ENCODE measurements at places on chromosomes 4 and X.

DNA sequence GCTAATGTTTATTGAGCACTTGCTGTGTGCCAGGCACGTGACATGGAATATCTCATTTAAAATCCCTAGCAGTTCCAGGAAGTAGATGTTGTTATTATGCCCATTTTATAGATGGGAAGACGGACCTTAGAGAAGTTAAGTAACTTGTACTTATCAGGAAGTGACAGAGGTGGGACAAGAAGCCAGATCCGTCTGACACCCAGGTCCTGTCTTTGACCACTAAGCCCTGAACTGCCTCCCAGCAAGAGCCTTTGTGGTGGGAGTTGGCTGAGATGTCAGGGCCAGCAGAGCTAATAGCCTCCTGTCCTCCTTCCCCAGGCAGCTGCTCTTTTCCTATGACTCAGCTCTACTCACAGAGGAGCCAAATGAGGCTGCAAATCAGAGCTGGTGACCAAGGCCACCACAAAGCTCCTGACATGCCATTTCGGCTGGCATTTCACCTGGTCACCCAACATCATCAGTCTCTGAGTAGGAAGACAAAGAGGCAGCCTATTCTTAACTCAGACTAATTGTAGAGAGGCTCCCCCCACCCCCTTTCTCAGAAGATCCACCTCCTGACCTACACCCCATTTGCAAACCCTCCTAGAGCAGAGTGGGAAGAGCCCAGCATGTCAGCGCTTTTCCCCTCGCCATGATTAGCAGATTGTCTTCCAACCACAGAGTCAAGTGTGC lies 175.1 kb upstream of the KIT start:
- DNase-seq, result no peak

DNA sequence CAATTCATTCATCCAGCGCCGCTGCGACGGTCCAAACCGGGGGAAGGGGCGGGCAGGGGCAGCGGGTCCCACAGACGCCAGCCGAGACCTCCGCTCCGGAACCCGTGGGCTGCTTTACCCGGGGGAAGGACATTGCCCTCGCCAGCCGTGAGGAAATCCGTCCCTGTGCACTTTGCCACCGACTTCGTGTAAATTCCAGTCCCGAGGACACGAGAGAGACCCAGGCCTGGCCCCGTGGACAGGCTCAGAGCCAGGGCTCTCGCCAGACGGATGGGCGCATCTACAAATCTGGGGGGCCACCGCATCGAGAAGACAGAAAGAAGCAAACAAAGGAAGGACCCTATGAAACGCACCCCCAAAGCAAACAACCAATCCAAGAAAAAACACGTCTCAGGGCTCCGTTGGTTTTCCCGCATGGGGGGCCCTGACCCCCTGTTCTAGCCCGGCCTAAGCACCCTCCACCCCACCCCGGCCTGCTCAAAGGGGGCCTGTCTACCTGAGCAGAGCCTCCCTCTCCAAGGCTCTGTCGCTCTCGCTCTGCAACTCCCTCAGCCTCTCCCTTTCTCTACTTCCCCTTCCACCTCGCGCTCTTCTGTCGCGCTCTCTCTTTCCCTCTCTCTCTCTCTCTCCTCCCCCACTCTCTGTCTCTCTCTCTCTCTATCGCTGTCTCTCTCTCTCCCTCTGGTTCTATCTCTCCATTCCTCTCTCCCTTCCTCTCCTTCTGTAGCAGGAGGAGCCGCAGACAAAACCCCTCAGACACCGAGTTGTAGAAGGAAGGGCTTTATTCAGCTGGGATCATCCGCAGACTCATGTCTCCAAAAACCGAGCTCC lies 11.3 kb downstream of the FRG2 start:
- DNase-seq, result no peak

DNA sequence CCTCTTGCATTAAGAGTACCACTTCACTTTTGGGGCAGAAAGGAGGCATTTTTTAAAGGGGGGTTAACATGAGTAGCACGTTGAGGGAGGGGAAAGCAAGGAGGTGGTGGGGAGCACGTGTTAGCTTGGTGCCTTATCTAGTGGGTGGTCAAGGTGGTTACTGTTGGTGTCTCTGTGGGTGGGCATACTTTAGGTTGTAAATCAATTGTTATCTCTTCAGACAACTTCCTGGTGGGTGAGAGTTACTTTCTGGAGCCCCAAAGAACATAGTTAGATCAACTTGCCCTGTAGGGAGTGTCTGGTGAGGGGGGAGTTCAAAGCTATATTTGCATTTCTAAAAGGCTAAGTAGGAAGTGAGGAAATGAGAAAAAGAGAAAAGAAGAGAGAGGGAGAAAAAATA lies 297.7 kb upstream of the CLNK start:
- no peak for DNase-seq

DNA sequence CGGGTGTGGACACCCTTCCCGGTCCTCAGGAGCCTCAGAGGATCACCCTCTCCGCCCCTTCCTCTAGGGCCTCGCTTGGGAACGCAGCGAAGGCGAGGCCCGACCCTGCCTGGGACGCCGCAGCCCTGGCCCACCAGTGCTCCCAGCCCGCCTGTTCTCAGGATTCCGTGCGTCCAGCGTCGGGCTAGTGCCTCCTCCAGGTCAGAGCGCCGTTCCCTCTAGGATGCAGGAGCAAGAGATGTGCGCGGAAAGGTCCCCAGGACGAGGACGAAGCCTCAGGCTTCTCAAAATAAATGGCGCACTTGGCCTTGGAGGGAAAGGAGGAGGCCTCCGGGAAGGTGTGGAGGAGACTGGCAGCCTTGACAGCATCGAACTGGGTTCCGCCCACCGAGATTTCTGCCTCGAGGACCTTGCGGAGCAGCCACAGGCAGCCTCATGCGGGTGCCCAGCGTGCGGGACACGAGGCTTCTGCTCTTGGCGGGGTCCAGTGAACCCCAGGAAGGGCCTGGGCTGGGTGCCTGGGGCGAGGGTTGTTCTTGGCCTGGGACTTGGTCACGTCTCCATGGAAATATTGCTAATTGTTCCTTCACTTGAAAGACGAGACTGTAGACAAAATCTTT lies 35.1 kb downstream of the PITX2 start:
- no peak for DNase-seq

DNA sequence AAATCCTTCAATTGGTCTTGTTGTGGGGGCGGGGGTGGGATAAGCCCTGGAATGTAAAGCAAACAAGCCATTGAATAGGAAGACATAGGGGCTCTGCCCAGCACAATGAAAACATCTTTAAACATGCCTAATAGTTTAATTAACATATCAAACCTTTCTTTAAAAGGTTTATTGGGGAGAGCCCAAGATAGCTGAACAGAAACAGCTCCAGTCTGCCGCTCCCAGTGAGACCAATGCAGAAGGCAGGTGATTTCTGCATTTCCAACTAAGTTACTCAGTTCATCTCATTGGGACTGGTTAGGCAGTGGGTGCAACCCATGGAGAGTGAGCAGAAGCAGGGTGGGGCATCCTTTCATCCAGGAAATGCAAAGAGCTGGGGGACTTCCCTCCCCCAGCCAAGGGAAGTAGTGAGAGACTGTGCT lies 327.2 kb upstream of the CNKSR2 start:
- no peak for DNase-seq

GRCh38 chr4:17316566-17316965 lies 195.3 kb downstream of the QDPR start:
- no peak for DNase-seq

DNA sequence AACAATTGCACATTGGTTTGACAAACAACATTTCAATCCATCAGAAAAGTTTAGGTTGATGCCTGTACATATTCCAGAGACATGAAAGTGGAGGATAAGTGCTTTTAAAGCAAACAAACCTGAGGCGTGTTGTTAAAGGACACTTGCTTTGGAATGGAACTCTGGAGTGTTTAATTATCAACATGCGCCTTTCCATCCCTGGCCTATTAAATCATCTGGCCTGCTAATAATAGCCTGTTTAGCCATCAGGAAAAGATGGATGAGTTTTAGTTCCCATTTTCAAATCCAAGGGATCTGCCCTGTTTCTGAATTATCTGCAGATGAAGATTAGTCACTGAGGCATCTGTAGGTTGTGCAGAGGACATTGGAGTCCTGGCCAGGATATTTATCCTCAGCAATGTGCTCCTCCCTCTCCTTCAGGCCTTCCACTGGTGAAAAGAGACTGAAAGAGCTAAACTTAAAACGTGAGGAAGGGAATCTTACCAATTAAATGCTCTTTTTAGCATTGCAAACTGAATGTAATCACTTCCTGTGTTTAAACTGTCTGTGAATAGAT lies 388.9 kb downstream of the PPARGC1A start:
- no peak for DNase-seq

- no peak for DNase-seq
Measured at GRCh38 chrX:8714164-8714563, 17.8 kb downstream of the ANOS1 start.

- no peak for DNase-seq
Measured at GRCh38 chrX:107850422-107850765, 24.7 kb downstream of the MID2 start.

DNA sequence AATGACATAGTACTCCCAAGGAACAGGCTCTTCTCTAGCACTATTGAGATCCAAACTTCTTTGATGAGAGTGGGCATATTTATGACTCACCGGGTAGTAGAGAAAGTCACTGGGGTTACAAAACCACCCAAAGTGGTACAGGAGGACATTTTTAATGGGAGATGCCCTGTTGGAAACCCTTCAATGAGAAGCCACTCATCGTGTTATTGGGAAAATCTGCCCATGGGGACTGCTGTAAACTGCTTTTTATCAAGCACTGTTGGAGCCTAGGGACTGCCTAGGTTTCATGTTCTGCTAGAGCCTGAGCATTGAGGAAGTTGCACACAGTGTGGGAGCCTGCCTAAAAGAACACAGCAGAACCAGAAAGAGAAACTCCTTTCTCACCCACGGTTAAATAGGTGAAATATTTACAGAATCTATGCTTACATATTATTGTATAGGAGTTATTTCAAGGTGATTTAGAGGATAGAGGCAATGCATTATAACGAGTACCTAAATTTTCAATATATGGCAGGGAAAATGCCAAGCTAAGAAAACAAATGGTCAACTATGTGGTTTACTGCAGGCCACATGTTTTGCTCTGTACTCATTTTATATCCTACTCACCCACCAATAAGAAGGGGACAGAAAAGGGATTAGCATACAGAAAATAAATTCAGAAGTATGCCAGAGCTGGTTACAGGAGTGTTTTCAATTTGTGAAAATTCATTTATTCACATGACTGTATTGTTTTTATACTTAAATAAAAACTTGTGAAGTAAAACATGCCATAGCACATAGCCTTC lies 559.1 kb downstream of the FSTL5 start:
- DNase-seq, result no peak

DNA sequence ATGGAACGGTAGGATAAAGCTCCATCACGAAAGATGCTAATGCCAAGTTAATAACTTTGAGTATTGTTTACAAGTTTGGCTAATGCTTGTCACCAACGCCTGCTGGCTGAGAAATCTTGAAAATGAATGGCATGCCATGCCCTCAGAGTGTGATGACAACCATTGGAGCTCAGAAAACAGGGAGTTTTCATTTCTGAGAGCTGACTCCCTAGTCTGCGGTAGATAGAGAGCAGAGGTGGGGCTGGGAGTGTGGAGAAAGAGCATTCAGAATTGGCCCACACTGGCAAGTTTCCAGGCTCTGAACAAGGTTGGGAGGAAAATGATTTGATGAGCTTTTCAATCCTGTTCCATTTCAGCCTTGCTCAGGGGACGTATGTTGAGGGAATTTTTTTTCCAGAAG lies 183.9 kb downstream of the CPEB2 start:
- DNase-seq, result no peak

- DNase-seq, result no peak
Measured at GRCh38 chr4:116598155-116598979, 487.0 kb downstream of the TRAM1L1 start.

DNA sequence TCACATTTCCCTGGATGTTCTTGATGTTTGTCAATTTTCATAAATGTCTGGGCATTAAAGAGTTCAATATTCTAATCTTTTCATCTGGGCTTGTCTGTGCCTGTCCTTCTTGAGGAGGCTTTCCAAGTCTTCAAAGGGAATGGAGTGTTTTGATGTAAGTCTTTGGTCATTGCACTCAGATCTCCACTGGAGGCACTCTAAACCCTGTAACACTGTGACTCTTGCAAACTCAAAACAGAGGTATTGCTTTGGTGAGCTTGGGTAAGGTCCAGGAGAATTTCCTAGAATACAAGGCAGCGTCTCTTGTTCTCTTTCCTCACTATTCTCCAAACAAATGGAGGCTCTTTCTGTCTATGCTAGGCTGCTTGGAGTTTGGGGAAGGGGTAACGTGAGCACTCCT lies 1118.1 kb upstream of the PABPC4L start:
- no peak for DNase-seq

DNA sequence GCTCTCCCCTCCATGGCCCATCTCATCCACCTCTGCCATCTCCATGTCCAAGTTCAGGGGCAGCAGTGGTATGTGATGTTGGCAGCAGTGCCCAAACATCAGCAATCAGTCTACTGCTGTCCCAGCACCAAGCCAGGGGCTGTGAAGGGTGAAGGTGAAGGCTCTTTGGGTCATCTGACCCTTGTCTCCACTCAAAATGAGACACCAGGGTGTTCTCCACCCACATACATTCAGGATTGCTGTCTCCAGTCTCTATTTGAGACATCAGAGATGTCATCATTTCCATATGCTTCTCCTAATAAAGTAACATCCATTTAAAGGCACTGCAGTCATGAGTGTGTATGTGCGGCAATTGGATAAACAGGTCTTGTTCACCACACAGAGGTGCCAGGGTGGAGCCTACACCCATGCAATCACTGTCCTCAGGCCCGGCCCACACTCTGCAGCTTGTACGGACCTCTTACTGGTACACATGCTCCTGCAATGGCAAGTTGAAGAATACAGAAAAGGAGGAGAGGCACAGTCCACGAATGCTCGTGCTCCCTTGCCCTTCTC lies 22.2 kb downstream of the MAML3 start:
- no peak for DNase-seq

DNA sequence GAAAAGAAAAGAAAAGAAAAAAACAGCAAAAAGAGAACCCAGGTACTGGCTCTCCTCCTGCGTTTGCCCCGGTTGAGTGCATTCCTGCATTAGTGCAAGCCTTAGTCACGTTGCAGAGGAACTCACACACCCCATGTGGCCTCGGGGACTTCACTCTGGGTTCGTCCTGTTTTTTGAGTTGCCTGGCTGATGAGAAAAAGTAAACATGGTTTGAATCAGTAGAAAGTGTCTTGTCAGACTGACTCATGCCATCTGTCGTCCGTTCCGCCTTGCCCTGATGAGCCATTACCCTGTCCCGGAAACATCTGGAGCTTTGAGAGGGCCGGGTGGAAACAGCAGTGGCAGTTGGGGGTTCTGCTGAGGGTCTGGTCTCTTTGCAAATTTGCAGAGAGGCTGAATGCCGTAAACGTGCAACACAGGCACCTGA lies 16.3 kb downstream of the CD99 start:
- no peak for DNase-seq

- DNase-seq, result no peak
Measured at GRCh38 chr4:126124818-126125217, 810.1 kb downstream of the FAT4 start.

DNA sequence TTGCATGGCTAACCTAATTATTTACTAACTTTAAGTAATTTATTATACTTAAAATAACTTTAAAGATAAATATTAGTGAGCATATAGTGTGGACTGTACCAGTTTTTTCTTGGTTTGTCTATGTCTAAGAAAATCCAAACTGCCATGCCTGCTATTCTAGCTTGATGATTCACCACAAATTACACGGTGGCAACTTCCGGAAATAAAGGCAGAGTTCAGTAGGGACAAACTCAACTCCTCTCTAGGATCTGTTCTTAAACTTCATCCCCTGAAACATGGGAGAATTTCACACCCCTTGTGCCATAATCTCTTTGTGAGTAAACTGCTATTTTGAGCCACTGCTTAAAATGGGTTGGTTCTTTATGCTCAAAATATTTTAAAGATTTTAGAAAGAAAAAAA lies 213.6 kb upstream of the NRK start:
- DNase-seq, result no peak
